Omental fat pad (tissue), 4 donors: ENCODE measurements at places on chromosomes 13 and 19. TPM values are rescaled to one million over a fixed set of nuclear protein-coding genes. Genes with fewer than 3 reads are reported as not detected.

PCDH17 gene
- 2.1 TPM for total RNA-seq

ATP8A2 gene
- not detected for total RNA-seq

CAPN12 gene
- 1.0 TPM for total RNA-seq

ZNF701 gene
- 10.2 TPM for total RNA-seq

TMC4 gene
- 4.1 TPM for total RNA-seq

FCGBP gene
- total RNA-seq: 18.8 TPM

GRCh38 chr19:38151242-38151641 lies 72.8 kb downstream of the DPF1 start:
- DNase-seq: no peak

DNA sequence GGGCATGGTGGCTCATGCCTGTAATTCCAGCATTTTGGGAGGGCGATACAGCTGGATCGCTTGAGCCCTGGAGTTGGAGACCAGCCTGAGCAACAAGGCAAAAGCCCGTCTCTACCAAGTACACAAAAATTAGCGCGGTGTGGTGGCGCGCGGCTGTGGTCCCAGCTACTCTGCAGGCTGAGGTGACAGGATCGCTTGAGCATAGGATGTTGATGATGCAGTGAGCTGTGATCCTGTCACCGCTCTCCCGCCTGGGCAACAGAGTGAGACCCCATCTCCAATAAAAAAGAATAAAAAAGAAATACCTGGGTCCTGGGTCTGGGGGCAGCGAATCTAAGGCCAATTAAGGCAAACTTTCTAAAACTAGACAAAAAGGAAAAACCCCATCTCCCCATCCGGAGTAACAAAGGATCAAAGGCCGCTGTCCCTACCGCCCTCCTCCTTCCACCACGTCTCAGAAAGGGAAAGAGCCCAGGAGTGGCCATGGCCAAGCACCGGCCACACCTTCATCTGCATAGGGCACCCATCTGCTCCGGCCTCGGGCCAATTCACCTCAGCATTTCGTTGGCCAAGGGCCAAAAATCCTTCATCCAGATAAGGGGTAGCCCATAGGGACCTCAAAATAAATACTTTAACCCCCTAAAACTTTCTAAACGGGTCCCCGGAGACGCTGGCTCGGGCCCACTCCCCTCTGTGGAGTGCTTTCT lies 851 bp downstream of the ZNF320 start:
- DNase-seq: no peak

GRCh38 chr13:58906329-58907007 lies 1257.3 kb downstream of the DIAPH3 start:
- DNase-seq: no peak

DNA sequence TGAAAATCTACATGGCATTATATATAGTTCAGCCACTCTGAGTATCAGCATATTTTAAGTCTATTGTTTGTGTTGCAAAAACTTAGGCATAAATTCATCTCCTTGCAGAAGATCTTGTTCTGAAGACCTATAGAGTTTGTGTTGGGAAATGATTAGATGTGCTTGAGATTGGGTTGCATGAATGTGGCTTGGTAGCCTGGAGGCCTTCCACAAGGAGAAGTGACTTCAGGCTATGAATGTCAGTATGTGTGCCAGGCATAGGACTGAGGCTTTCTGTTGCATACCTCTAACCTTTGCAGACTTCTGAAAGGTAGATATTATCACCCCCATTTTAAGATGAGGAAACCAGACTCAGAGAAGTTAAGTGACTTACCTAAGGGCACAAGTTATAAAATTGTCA lies 188.6 kb downstream of the OLFM4 start:
- DNase-seq: no peak

DNA sequence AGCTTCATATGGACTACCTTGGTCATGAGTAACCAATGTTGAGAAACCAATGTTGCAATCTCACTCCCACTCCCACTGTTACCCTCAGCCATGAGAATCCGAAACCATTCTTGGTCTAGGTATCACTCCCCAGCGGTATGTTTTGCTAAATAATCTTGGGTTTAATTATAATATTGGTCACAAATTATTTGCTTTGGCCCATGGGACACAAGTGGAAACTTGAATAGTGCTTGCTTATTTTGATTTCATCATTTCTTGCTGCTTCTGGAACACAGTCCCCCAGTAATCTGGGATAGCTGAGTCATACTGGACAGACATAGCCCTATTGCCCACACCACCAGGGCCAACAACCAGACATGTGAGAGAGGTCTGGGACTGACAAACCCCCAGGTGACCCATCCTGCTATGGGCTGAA lies 171.6 kb upstream of the IPO5 start:
- no peak for DNase-seq

GRCh38 chr13:62910541-62911060 lies 1495.0 kb upstream of the PCDH20 start:
- no peak for DNase-seq

DNA sequence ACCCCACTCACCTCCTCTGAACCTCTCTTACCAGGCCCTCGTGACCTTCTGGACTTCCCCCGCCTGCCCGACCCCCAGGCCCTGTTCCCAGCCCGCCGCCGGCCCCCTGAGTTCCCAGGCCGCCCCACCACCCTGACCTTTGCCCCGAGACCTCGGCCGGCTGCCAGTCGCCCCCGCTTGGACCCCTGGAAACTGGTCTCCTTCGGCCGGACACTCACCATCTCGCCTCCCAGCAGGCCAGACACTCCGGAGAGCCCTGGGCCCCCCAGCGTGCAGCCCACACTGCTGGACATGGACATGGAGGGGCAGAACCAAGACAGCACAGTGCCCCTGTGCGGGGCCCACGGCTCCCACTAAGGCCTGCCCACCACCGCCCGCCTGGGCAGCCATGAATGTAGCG lies 3.2 kb downstream of the TTC9B start:
- no peak for DNase-seq

GRCh38 chr13:38537051-38537450 lies 149.8 kb upstream of the FREM2 start:
- DNase-seq: no peak

GRCh38 chr19:42032431-42032830 lies 37.6 kb downstream of the GRIK5 start:
- DNase-seq: no peak

GRCh38 chr13:101612735-101613134 lies 160.3 kb downstream of the ITGBL1 start:
- DNase-seq: no peak

- DNase-seq: no peak
Observed at GRCh38 chr19:2661615-2662014, 40.9 kb downstream of the GNG7 start.
